ENCODE measurements at places on chromosomes 5 and 9.

- DNase-seq = peak; percentile 56
These were observed 162.9 kb downstream of the TTLL11 start for GRCh38 chr9:121929893-121930875.

DNA sequence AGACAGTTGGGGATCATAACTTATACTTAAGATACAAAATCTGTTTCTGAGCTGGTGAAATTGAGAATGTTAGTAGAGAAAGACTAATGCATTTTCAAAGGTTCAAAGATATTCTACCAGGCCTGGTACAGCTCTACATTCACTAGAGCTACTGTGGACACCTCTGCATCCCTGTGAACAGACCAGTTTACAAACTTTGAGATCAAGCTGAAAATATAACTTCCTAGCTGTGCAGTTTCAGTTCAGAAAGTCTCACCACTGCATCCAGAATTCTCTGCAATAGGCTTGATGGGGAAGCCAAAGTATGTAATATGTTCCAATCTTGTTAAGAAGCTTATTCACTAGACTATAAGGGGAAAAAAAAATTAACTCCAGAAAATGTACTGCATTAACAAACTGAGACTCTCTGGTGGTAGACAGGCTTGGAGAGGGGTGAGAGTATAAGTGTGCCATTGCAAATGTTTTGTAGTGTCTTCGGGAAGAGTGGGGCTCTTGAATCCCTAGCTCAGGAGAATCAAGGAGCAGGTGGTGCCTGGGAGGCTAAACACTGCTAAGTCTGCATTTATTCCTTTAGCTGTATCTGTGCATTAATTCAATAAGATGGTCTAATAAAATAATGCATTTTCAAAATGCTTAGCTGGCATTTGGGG lies 671.9 kb downstream of the NR2F1-AS1 start:
- DNase-seq = no peak

DNA sequence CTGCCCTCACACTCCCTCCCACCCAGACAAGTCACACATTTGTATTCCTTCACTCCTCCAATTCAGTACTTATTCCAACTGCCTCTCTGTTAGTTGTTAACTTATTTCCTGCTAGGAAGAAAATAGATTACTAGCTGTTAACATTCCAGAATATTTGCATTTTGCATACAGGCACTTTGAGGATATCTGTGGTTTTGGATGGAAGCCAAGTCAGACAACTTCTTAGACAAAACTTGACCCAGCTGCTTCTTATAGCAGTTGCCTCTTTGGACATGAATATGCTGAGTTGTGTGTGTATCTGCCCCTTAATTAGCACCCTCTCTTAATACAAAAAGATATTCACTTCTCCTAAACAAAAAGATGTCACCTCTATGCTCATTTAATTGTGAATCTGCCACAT lies 1280.6 kb upstream of the ACO1 start:
- no peak for DNase-seq

- DNase-seq = no peak
These were observed 207.0 kb upstream of the PANK3 start for GRCh38 chr5:168786147-168786546.

DNA sequence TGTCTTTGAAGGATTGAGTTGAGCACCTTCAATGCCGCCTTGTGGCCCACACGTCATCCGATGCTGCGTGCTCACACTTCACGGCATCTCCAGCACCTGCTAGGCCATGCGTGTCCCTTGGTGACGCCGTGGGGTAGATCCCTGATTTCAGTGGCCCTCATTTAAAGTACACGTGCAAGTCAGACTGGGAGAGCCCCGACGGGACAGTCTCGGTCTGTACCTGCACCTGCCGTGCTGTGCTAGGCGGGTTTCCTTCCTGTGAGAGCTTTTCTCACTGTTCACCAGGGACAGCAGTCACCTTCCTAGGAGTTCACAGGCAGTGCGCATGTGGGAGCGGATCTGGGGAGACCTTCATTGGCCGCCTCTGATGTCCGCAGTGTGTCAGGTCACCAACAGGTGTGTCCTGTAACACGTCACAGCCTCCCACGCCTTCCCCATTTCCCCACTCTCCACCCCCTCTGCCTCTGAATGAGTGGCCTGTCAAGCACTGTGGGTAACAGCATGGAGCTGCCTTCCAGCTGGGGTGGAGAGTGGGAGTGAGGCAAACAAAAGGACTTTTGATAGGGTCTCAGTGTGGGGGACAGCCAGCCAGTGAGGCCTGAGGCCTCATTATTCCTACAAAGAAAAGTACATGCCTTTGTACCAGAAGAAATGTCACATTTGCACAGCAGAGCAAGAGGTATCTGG lies 236.4 kb downstream of the FANCC start:
- DNase-seq = no peak

DNA sequence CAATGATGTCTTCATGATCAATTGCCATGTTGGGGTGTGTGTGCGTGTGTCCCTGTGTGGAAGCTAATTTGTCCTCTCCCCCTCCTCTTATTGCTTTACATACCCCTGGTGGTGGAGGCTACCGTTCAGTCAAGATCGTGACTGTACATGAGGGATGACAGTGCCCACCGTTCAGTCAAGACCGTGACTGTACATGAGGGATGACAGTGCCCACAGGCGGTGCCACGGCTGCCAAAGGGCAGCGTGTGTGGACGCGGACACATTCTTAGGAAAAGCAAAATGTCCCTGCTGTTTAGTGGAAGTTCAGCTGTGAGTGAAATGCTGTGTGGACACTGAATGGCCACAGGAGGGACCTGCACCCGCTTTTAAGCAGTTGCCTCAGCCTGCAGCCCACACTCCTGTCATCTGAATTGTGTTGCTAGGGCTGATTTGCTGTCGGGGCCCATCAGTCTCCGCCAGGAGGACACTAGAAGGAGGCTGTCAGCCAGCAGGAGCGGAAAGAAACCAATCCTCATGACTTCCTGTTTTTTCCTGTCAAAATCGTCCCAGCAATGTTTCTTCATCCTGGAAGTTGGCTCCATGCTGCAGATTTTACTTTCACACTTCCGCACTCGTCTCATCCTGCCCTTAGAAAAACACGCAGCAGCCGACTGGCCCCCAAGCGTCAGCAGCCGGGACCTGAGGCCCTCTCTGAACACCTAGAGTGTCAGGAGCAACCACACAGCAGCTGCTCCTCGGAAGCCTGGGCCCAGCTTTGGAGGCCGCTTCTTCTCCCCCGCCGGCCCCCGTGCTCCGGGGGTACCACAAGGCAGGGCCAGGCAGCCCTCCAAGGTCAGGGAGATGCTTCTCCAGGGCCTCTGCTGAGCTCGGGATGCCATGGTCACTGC lies 9.1 kb downstream of the OR2V1 start:
- DNase-seq = no peak

DNA sequence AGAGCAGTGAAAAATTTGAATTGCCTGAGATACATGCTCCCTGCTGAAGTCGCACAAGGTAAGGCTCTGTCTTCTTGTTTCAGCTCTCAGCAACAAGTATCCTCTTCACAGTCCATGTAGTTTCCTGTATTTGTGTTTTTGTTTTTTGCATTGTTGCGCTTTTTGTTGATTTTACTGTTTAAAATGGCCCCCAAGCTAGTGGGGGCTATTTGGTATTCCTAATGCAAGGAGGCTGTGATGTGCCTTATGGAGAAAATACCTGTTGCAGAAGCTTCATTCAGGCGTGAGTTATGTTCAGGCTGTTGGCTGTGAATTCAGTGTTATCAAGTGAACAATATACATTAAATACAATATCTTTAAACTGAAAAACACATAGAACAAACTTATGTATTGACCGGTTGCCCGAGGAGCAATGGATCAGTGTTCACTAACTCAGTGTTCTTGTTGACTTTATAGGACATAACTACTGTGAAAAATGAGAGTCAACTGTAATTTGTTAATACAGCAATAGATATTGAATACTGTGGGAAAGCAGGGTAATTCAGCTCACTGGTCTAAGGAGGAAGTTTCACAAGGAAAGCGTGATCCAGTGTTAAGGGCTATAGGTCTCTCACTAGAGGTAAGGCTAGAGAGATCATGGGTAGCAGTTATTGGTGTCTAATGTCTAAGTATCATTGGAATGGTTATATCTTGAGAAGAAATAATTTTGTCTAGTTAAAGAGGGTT lies 150.5 kb downstream of the GCNT1 start:
- DNase-seq = no peak

DNA sequence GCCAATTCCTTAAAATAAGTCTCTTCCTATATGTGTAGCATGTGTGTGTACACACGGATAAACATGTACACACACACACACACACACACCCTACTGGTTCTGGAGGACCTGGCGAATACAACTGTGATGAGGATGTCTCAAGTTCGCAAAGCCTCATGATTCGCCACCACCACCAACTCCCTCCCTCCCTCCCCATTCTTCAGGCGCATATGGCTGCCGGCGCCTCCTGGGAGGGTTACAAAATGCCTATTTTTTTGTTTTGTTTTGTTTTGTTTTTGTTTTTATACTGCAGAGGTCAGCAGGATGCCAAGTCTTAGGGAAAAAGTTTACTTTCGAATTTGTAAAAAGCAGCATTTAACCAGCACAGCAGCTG lies 88.0 kb downstream of the DAP start:
- no peak for DNase-seq

- no peak for DNase-seq
These were observed 93.2 kb downstream of the LIX1 start for GRCh38 chr5:97049175-97049574.

- DNase-seq = no peak
These were observed 12.3 kb upstream of the C5orf24 start for GRCh38 chr5:134833340-134834032.

DNA sequence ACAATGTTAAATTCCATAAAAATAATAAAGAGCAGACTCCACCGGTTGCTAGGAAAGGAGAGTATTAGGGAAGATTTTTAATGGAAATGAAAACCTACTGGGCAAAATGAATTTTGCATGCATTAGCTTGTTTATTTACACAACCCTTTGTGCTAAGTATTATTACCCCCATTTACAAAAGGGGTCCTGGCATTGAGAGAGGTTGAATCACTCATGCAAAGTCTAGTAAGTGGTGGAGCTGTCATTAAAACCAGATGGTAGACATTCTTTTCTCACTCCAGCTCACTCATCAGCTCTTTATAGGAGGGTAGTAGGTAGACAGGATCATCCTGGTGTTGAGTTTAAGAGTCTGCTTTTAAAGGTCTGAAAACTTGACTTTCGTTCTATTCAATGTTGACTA lies 395.1 kb downstream of the PLK2 start:
- no peak for DNase-seq

DNA sequence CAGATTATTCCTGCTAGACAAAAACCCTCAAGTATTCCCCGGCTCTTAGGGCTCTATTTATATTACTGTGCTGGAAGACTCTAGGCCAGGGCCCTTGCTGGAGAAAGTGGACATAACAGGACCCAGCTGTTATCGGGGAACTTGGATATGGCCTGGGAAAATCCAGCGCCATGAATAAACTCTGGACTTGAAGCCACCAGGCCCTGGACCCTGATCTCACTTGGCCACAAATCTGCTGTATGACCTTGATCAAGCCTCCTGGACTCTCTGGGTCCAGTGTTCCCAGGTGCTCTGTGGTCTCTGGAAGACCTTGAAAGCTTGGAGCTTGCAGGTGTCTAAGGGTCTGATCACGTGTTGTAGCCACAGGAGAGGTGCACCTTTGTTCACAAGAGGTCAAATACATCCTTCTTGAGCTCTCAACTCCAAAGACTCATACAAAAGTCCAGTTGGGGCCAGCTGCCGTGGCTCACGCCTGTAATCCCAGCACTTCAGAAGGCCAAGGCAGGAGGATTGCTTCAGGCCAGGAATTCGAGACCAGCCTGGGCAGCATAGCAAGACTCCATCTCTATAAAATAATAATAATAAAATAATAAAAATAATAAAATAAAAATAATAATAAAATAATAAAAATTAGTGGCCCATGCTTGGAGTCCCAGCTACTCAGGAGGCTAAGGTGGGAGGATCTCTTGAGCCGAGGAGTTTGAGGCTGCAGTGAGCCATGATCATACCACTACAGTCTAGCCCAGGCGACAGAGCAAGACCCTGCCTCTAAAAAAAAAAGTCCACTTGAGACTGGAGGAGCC lies 26.5 kb downstream of the COL27A1 start:
- DNase-seq = no peak

DNA sequence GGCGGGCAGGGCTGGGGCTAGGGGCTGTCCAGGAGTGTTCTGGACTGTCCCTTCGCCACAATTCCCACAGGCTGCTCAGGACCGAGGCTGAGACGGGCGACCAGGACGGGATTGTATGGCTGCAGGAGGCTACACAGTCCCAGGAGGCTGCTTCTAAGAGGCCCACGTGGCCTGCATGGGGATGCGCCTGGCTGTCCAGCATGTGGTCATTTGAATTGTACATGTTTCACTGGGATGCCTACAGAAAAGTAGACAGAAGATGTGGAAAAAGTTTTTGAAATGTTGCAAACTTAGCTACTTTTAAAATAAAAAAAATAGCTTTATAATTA lies 32.6 kb upstream of the SPTLC1 start:
- no peak for DNase-seq

DNA sequence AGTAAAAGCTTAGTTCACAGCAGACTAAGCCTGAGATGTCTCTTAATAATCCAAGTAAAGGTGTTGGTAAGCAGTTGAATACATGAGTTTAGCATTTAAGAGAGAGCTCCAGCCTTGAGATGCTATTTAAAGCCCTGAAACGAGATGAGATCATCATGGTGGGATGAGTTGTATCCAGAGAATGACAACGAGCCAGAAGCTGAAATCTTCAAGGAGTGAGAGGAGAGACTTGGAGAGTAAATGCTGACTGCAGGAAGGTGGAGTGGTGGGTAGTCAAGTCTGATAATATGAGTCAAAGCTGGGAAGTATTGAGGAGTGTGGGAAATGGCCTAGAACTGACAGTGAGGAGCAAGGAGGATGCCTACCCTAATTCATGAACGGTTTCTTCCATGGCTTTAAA lies 53.7 kb downstream of the PLAC8L1 start:
- no peak for DNase-seq

- no peak for DNase-seq
These were observed 1.2 kb downstream of the SURF4 start for GRCh38 chr9:133374612-133375115.

- no peak for DNase-seq
These were observed 433.1 kb upstream of the CDH18 start for GRCh38 chr5:20420991-20421595.

DNA sequence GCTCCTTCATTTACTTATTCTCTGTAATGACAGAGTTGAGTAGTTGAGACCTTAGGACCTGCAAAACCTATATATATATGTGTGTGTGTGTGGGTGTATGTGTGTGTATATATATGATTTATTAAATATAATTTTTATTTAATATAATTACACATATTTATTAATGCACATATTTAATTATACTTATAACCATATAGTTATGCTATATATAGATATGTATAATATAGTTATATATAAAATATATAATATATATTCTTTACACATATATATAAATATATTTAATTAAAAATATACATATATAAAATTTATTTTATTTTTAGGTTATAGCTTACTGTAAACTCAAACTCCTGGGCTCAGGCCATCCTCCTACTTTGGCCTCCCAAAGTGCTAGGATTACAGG lies 23.7 kb downstream of the ACER2 start:
- no peak for DNase-seq
